NCI-H69 (cell line): ENCODE measurements at places on chromosomes 12 and 14.
A peak's percentile ranks its signal among the peaks of the same experiment; 100 is the strongest.

GRCh38 chr12:112107306-112108201 lies 1.0 kb downstream of the NAA25 start:
- peak; percentile 48 for DNase-seq

DNA sequence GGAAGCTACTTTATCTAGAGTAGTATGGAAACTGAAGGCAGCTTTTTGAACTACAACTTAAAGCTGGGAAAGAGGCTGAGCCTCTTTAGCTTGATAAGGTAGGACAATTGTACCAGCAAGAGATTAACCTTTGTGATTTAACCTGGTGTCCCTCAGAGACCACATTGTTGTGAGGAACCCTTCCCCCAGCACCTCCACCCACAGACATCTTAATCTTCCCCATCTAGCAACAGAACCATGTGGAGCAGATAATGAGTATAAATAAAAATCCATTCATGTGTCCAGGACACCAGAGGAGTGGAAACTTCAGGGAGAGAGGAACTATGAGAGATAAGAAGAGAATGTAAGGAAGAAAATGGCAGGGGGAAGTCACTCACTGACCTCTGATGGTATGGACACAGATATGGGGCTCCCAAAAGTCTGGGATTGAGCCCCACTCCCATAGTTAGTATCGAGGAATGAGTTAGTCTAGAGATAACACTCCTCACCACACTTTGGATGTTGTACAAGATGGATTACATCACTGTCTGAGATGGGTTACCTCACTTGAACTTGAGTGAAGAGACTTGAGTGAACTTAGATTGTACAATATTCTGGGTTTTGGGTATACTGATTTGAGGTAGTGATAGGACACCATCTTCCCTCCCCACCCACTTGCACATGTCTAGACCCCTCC lies 33.9 kb upstream of the SLC38A2 start:
- DNase-seq: no peak

- DNase-seq: no peak
Measured at GRCh38 chr12:104750061-104750460, 208.0 kb downstream of the SLC41A2 start.

GRCh38 chr12:14148489-14149270 lies 167.3 kb upstream of the GRIN2B start:
- DNase-seq: no peak

DNA sequence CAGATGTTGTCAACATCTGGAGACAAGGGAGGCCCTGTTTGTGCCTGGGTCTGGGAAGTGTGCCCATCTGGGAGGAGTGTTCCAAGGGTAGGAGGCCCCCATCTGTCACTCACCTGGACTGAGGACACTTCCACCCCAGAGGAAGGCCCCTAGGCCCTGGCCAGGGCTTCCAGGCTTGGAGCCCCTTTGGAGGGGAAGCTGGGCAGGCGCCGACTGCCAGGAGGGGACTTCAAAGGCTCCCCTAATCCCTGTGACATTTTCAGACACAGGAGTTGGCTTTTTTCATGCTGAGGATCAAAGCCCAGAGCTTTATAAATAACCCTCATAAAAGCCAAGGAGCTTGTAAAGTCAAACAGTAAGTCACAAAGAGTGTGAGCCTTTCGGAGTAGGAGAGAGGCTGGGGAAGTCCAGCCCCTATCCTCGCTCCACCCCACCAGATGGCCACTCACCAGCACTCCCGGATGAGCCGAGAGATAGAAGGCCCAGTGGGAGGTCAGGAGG lies 17.6 kb upstream of the FAM222A start:
- DNase-seq: peak; percentile 63

- DNase-seq: no peak
Measured at GRCh38 chr12:25725931-25726330, 172.8 kb upstream of the LMNTD1 start.

DNA sequence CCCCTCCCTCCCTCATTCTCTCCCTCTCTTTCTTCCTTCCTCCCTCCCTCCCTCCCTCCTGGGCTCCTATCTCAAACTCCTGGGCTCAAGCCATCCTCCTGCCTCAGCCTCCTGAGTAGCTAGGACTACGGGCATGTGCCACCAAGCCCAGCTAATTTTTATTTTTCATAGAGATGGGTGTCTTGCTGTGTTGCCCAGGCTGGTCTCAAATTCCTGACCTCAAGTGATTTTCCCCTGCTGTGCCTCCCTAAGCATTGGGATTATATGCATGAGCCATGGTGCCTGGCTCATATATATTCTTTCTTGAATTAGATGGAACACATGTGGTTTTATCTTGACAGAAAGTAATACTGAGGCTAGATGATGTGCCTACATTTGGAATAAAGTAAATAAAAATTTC lies 14.2 kb downstream of the PAPOLA start:
- DNase-seq: no peak

- no peak for DNase-seq
Measured at GRCh38 chr12:67958187-67958586, 31.1 kb upstream of the IFNG-AS1 start.

DNA sequence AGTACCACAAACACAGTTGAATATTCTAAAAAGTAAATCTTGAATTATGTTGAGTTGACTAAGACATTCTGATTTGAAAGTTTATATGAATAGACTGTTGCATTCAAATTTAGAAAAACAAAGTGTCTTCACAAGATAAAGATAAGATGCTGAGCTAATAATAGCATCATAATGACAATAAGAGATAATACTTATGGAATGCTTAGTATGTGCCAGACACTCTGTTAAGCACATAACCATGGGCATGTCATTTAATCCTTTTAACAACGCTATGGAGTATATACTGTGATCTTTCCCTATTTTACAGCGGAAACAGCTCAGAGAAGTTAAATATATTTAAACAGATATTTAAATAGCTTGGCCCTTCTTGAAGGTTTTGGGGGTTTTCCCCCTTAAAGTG lies 163.4 kb downstream of the SRGAP1 start:
- DNase-seq: no peak

DNA sequence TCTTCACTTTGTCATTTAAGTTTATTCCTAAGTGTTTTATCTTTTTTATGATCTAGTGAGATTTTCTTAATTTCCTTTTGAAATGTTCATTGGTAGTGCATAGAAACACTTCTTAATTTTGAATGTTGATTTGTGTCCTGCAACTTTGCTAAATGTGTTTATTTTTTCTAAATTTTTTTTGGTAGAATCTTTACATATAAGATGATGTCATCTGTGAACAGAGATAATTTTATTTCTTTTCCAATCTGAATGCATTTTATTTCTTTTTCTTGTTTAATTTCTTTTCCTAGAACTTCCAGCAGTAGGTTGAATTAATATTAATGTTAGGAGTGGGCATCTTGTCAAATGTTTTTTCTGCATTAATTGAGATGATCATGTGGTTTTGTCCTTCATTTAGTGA lies 42.1 kb downstream of the SLCO1B3 start:
- DNase-seq: no peak

- no peak for DNase-seq
Measured at GRCh38 chr14:30180219-30180618, 252.6 kb upstream of the PRKD1 start.

DNA sequence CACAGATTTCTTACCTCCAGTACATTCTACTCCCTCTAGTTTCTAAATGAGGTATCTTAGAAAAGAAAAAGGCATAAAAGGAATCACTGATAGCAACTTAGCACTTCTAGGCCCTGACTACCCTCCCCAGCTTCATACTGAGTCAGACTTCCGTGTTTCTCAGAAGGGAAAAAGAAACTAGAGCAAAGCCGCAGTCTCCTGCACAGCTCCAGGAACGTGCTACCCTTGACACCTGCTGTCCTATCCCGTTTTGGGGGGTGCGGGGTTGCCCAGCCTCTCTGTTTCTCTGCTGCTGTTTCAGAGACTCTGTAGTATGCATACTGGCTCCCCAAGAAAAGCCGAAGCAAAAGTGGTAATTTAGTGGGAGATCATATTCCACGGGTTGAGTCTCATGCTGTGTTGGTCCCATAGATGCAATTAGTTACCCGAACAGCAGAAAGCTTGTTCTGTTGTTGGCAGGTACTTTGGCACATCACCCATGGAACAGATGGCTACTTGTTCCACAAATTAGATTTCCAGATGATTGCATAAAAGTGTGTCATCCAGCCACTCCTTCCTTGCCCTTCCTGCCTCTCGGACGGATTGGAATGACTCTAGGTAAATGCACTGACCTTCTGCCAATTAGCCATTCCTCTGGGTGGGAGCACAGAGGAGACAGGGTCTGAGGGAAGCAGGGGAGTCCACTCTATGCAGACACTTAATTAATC lies 438.1 kb downstream of the FUT8 start:
- peak; percentile 98 for DNase-seq

- peak; percentile 29 for DNase-seq
Measured at GRCh38 chr14:86237733-86238132, 707.8 kb downstream of the FLRT2 start.

DNA sequence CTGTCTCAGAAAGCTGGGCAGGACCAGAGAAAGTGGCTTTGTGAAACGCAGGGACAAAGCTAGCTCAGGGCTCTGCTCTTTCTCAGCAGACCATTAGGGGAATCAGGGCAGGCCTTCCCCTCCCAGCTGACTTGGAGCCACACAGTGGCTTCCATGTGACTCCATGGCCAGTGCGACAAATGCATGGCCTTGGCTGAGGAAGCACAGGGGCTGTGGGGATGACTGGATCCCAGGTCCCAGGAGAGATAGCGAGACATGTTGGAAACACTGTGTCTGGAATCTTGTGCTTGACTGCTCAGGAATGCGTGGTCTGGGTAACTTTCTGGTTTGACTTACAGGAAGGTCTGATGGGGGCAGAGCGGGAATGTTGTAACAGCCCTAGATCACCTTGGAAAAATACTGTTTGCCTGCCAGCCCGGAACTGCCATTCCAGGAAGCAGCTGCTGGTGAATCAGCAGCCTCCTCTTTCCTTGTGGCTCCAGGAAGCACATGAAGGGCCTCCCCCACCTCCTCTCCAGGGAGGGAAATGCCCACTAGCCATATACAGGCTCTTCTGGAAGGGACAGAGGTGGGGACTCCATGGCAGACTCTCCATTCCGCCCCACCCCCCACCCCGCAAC lies 133.5 kb upstream of the HIF1A start:
- DNase-seq: peak; percentile 63

DNA sequence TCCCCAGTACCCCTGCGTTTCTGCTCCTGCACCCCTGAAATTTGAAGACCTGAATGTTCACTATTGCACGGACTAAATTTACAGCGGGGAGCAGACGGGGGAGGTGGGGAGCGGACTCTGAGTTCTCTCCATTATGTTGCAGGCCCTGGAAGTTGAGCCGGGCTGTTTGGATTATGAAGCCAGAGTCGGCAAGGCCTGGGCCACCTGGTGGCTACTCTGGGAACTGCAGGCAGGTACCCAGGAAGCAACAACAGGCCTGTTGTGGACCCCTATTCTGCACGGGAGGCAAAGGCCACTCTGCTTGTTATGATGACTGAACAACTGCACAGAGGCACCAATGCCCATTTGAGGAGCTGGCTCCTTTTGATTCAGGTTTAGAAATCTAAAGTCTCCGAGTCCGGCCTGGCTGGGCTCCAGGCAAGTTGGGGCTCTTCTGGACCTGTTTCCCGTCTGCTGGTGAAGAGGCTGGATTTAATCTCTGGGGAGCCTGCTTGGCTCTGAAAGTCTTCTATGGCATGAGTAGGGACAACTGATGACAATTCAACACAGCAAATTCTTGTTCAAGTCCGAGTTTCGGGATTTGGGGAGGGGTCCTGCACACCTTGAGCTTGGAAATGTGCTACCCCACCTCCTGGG lies 34.1 kb upstream of the FAM181A start:
- DNase-seq: peak; percentile 76

- DNase-seq: no peak
Measured at GRCh38 chr12:131776237-131776889, 51.8 kb upstream of the MMP17 start.

DNA sequence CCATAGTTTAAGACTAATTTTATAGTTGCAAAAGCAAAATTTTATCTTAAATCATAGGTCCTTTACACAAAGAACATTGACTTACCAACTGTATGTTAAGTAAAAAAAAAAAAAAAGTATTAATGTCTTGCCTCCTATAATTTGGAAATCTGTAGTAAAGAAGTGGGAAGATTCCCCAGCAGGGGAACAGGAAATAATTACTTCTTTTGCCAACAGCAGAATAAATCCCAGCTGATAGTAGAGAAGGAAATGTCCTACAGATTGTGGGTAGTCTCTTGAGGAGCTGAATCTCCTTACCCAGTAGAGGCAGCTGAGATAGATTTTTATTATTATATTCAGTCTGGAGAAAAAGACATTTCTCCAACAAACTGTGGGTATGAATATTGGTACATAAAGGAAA lies 193.7 kb downstream of the SLC6A15 start:
- DNase-seq: peak; percentile 23

DNA sequence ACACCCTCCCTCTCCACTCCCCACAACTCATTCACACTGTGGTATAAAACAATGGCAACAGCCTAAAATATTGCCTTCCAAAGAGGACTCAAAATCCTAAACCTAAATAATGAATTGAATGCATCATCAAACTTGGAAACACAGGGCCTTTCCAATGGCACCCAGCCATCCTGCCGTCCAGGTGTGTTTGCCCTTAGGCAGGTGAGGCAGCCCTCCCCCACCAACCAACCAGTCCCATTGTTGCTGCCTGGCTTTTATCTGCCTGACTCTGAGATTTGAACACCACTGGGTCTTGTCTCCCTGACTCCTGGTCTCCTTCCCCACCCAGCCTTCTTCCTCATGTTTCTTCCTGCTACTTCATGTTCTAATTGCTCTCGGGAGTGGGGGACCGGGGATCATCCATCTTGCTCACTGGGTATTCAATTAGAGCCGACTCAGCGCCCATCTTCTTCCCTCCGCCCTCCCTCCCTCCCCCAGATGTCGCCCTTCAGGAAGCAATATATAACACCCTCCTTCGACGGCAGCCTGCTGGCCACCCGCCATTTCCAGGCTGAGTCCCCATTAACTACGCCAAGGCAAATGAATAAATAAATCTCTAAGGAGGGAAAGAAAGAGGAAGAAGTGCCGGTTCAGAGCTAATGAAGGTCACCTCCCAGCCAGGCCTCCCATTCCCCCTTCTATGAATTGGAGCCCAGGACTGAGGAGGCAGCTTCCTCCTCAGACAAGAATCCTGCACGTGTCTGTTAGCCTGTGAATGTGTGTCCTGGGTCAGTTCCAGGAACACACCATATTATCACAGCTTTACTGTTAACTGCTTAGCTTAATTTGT lies 36.3 kb upstream of the NTF3 start:
- DNase-seq: peak; percentile 100

GRCh38 chr14:104230119-104230815 lies 91.9 kb downstream of the KIF26A start:
- no peak for DNase-seq

DNA sequence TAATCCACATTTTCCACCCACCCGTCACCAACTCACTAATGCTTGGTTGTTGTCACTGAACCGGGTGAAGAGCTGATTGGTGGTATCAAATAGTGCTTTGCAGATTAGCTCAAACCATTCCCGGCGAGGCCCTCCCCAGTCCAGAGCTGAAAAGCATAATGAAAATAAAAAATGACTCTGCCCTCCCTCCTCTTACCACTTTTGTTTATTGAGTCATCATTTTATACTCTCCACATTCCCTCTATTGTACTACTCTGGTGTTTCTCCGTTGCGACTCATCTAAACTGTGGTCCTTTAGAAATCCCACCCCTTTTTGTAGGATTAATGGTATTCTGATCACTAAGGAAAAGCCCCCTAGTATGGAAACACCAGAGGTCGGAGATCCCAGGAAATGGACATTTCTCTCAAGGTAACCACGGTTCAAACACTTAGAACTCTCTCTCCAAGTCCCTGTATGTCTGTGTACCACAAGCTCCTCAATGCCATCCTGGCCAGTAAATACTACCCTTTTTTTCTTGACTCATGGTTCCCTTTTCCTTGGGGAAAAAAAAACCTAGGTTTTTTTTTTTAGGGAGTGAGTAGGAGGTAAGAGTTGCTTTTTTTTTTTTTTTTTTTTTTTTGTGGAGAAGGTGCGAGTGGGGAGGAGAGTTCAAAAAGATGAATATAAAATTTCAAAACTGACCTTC lies 42.0 kb downstream of the AREL1 start:
- DNase-seq: no peak
